Cerebellum (tissue), 4 donors: ENCODE measurements at places on chromosomes 12 and 14.
A peak's percentile ranks its signal among the peaks of the same experiment; 100 is the strongest.

GRCh38 chr12:124673801-124674617 lies 106.6 kb upstream of the NCOR2 start:
- peak; percentile 95 for DNase-seq

DNA sequence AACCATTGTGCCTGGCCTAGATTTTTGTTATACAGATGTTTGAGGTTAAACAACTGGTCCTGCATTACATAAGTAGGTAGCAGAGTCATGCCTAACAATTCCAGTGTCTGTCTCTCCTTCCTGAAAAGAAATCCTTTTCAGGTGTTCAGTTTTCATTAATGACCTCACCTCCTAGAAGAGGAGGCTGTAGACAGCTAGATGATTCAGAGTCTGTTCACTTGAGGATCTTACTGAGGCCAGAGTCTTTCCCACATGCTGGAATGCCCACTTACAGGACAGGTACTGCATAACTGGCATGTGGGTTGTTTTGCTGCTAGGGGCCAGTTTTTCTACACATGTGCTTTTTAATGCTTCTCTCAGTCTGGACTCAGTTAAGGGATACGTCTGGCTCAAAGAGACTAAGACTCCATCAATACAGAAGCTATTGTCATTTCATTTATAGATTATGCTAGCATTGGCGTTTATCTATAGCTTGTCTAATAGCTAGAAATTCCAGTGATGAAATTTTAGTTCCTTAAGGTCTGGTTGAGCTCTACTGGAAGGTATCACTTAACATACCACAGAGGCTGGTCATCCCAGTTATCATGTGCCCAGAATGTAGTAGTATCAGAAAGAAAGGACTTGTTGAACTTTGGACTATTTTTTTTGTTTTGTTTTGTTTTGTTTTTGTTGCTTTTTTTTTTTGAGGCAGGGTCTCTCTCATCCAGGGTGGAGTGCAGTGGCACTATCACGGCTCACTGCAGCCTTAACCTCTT lies 206.4 kb downstream of the ERC1 start:
- no peak for DNase-seq

DNA sequence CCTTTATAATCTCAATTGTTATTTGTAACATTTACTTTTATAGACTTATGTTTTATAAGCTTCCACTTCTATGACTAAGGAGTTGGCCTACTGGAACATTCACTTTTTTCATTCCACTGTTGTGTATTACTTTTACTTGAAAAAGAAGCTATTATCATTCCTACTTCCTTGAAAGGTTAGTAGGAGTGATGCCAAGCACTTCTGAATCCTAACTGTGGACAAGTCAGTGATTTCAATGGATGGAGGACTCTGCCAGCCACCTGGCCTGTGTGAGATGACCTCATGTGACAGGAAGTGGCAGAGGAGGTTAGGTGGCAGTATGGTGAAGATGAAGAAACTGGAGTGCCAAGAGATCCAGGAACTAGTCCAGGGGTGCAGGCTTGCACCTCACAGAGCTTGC lies 46.0 kb downstream of the TECPR2 start:
- DNase-seq, result peak; percentile 58

- no peak for DNase-seq
Observed at GRCh38 chr12:28248555-28249145, 58.4 kb downstream of the CCDC91 start.

DNA sequence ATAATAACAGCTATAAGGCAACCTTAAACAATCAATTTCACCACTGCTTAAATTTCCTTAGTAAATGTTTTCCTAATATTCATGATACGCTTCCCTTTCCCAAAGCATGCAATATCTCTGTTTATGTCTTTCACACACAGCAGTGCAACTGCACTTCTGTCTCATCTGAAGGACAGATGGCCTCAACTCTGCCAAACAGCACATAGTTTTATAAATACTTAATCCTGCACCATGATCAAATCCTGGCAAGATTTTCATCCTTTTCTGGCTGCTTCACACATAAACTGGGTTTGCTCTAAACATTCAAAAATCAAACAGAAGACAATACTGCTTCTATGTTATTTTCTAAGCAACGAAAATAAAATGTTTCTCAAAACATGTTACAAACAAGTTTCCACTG lies 266.3 kb downstream of the ITPR2 start:
- DNase-seq, result no peak

- no peak for DNase-seq
Observed at GRCh38 chr14:50061664-50062437, 54.5 kb downstream of the VCPKMT start.

DNA sequence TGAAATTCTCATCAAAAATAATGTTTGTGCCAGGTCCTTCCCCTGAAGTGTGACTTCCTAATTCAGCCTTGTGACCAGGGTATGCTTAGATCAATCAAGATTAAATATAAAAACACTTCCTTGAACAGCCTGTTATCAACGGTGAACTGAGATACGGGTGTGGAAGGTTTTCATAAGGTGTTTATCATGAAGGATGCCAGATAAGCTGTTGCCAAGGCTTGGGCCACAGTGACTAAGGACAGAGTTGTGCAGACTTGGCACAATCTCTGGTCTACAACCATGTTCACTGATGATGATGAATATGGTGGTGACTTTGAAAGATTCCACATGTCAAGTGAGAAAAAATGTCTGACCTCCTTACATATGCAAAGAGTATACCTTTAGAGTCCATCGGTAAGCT lies 51.3 kb upstream of the LIN7A start:
- DNase-seq, result no peak

- no peak for DNase-seq
Observed at GRCh38 chr14:56115334-56115870, 2.8 kb upstream of the PELI2 start.

DNA sequence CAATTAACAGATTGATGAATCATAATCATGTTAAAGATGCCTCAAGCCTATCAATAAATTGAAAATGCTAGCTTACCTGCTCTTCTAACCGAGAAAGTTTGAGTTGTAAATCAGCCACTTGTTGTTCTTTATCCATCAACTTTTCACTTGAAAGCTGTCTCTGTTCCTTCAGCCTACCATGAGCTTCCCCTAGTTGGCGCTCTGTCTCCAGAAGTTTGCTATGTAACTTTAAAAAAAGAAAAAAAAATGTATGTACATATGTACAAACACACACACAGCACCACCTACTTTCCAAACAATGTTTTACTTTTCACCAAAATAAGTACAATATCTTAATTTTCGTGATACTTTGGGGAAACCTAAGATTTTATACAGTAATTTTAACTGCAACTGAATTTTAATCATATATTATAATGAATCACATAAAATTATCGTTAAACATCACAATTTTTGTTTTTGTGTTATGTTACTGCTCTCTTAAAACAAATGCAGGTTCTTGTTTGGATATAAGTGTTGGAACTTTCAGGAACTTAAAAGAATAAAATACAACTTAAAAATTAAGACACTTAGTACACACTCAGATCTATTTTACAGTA lies 101.2 kb downstream of the EEA1 start:
- no peak for DNase-seq

DNA sequence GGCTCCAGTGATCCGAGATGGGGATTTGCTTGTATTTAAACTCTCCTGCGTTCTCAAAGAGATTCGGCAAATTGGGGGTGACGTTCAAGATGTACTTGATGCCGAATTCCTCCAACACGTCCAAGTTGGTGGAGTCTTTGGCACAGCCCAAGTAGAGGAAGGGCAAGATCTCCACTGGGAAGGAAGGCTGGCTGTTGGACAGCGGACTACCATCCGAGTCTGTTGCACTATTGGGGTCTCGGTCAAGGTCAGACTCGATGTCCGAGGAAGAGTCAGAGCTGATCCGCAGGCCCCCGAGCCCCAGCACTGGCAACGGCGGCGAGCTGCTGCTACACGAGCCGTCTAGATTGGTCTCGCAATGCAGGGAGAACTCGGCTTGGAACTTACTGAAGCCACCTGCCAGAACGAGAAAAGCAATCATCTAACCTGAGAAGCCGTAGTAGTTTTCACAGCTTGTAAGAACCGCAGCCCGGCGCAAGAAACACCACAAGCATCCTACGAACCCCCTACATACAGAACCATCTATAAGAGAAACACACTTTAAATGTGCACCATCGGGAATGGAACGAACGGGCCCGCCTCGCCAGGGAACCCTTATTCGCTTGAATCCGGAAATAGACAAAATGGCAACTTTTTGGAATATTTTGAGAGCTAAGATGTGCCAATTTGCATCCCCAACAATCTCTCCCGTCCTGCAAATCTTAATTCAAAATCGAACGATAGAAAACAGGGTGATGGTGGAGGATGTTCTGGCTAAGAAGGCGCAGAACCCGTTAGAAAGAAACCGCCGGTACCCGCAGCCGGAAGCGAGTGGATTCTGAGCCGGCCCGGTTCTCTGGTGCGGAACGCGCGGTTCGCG lies 1.4 kb downstream of the DUSP6 start:
- DNase-seq, result no peak

DNA sequence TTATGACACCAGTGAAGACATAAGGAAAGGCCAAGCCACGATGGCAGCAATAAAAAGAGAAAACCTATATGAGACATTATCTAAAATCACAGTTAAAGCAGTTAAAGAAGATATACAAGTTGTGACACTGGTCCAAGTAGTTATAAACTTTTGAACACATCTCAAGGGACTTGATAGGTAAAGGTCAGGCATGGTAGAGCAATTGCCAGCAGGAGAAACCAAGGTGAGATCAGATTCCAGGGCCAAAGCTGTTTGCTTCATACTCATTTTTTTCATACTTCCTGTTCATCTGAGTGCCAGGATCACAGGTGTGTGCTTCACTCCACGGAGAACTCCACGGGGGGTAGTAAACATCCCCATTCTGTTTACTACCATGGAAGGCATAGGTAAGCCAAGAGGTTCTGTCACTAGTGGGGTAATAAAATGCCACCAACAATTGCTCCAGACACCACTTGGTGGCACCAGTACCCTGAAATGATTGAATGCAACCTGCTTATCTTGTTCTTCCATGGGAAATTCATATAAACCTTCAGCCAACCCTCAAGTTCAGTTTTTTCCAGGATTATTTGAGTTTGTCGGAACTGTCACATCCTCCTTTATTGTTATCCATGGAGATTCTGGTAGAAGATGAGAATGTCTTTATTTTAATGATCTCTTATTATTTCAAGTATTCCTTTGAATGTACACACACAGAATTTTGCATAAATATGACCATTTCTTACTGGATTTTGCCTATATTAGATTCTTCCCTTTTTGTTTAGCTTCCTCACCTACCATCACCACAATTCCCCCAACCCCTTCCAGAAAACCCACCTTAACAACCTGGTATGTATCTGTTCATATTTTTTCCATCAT lies 59.2 kb upstream of the TSPAN8 start:
- no peak for DNase-seq

- no peak for DNase-seq
Observed at GRCh38 chr12:130994821-130995375, 41.2 kb downstream of the ADGRD1 start.

DNA sequence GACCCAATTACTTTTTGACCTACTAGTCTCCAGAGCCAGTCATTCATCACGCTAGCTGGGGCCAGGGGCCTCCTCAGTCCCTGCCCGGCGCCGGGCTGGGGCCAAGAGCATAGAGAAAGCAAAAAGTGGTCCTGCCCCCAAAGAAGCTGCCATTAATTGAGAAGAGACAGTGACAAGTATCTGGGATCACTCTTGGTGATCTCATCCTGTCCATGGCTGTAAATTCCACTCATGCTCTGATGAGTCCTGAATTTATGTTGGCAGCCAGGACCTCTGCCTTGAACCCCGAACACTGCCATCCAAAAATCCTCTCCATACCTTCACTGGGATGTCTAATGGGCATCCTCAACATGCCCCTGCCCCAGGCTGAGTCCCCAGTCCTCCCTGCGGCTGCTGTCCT lies 34.4 kb upstream of the DLK1 start:
- DNase-seq, result no peak

- no peak for DNase-seq
Observed at GRCh38 chr12:105220929-105221290, 15.1 kb downstream of the APPL2 start.

GRCh38 chr12:12265571-12266388 lies 1.1 kb downstream of the LRP6 start:
- peak; percentile 16 for DNase-seq
